ENCODE measurements at places on chromosomes 4 and X.
A peak's percentile ranks its signal among the peaks of the same experiment; 100 is the strongest.

DNA sequence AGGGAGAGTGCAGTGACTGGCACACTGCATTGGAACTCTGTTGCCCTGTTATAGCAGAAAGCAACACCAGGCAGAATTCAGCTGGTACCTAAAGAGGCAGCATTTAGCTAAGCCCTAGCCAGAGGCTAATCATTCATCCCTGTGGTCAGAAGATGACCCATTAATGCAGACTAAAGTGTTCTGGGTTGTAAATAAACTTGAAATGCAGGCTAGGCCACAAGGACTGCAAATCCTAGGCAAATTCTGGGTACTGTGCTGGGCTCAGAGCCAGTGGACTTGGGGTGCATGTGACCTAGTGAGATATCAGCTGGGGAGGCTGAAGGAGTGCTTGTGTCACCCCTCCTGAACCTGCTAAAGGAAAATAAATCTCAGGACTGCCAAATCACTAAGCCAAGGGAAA lies 91.2 kb downstream of the LPAR4 start:
- no peak for DNase-seq

DNA sequence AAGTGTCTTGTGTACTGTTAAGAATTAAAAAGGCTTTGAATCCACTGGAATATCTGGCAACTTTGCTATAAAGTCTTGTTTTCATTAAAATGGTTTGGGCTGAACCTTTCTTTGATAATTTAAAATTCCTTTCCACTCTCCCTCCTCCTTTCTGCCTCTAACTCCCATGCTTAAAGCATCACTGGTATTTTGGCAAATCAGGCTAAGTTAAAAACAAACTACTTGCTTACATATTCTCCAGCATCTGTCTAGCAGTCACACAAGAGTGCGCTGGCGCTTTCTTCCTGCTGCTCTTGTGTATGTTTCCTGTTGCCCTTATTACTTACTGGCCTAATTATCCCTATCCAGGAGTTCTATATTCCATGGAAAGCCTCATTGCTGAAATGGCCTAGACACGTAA lies 136.6 kb downstream of the VEGFC start:
- DNase-seq = no peak

DNA sequence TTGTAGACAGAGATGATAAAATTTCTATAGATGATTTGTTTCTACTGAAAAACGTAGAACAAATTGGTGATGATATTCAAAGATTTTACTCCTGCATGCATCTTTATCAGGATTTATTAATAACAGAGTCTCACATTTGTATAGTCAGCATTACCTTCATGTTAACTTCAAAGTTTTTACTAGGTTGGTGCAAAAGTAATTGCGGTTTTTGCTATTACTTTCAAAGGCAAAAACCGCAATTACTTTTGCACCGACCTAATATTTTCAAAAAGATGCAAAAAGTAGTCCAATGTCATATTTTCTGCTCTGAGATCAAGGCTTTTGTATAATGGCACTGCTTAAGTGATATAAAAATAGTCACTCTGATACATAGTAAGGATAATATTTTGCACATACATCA lies 536.4 kb upstream of the ADGRL3 start:
- no peak for DNase-seq

DNA sequence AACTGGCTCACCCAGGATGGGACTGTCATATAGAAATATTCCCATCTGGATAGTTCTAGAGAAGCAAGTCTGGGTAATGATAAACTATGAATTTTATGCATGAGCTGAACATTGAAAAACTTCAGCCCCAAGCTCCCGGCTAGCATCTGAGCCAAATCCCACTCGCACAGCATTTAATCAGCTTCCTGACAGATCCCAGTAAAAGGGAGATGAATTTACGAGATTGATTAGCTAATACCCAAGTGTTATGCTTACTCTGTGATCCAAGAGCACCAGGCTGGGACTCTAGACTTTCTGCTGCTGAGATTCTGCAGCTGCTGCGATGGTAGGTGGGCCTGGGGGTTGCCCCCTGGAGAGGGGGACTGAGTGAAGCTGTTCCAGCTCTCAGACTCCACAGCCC lies 28.0 kb downstream of the FRMPD3 start:
- no peak for DNase-seq

- peak; percentile 40 for DNase-seq
Measured at GRCh38 chr4:148376151-148376550, 66.1 kb downstream of the NR3C2 start.

GRCh38 chrX:50108264-50108663 lies 92.5 kb downstream of the AKAP4 start:
- DNase-seq = no peak

GRCh38 chr4:88411491-88412096 lies 32.9 kb downstream of the HERC6 start:
- no peak for DNase-seq

DNA sequence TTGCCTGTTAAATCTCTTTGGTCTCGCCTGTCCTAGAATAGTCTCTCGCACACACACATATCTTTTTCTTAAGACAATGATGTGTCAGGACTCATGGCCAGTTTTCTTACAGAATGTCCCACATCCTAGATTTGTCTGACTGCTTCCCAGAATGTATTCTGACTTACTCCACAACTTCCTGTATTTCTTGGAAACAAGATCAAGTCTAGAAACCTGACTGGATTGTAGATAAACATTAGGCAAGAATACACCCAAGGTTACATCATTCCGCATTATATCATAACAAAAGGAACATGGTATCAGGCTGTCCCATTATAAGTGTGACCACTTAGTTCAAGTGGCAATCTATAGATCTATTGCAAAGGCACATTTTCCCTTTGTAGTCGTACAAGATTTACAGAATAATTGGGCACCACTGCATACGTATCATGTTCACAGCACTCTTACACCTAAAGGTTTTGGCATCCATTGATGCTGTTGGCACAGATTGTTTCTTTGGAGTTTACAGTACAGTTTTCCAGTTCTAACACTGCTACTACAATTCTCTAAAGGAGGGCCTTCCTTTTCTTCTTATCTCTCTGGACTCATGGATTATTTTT lies 56.4 kb downstream of the FBXW7 start:
- no peak for DNase-seq

DNA sequence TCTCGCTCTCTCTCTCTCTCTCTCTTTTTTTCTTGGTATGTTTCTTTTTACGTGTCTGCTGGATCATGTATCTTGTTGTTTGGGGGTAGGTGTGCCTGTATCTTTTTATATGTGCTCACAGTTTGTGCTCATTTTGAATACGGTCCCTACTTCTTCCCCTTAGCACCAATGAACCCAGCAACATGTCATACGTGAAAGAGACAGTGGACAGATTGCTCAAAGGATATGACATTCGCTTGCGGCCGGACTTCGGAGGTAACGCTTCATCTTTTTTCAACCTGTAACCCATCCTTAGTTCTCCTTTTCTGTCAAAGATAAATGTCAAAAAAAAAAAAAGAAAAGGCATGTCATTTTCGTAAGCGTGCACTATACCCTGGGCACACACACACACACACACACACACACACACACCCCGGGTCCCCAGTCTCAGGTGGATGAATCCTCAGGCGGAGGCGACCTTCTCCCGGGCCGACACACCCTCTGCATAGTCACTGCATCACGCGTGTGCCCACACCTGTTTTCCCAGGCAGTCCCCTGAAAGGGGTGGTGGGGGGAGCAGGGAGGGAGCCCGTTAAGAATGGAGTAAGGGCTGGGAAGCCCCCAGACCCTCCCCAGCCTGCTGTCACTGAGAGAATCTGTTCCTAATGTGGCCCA lies 511 bp downstream of the GABRB1 start:
- DNase-seq = no peak

DNA sequence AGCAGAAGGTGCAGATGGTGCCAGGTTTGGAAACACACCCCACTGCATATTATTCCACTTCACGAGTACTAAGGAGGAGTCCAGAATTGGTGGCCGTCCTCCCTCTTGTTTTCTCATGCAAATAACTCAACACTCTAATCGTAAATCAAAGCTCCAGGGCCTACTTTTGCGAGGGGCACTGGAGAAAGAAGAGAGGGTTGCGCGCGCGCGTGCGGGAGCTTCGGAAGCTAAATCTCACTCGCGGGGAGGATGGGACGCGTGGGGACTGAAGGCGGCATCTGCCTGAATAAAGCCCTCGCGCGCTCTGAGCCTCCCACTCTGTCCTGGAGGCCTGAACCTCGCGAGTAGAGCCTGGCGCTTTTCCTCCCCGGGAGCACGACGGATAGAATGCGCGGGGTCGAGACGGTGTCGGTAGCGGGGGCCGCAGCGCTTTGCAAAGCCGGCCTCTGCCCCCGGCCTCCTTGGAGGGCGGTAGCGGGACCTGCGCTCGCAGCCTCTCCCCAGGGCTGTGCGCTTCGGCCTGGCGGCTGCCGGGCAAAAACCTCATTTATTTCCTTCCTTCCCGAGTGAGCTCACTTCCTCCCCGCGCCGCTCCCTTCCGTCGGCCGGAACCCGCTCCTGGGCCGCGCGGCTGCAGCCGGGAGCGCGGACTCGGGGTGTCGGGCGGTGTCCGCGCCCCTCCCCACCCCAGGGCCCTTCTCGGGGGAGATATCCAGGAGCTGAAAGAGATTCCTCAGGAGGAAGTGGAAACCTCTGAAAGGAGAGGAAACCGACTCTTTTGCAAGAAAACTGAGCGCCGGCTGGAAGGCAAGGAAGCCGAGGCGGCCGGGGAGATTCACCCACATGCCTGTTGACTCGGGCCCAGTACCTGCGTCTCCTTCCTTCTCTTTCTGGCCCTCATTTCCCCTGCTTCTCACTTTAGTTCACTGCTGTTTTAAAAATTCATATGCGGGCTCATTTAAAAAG lies 20.7 kb downstream of the HAND2 start:
- DNase-seq = no peak

DNA sequence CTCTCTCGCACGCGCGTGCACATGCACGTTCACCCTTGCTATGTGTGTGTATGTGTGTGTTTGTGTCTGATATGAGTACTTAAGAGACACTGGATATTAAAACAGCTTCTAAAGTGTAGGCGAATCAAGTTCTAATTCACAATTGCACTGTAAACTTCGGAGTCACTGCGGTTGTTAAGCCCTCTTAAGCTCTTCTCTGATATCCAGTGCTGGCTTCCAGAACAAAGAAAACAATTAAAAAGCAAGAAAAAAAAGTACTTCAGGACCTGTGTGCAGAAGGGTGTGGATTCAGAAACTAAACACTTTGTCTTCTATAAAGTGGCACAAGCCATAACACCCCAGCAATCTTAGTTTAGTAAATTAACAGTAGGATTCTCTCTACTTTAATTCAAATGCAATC lies 300.2 kb downstream of the PCDH7 start:
- DNase-seq = no peak

DNA sequence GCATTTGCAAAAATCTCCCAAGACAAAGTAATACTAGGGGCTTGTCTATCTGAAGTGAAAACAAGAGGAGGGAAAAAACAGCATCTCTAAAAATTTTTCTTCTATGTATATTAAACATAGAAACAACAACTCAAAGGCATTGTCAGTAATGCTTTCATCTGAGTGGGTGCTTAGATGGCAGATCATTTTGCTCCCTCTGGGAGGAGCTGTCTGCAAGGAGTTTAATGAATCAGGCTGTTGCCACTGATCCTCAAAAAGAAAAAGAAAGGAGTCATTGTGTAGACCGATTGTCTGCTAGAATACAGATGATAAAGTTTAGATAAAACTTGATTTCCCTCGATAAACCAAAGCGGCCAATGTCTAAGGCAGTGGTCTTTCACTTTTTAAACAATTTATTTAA lies 49.7 kb upstream of the KLHL8 start:
- DNase-seq = peak; percentile 55

- no peak for DNase-seq
Measured at GRCh38 chr4:113960684-113961321, 18.6 kb downstream of the ARSJ start.

DNA sequence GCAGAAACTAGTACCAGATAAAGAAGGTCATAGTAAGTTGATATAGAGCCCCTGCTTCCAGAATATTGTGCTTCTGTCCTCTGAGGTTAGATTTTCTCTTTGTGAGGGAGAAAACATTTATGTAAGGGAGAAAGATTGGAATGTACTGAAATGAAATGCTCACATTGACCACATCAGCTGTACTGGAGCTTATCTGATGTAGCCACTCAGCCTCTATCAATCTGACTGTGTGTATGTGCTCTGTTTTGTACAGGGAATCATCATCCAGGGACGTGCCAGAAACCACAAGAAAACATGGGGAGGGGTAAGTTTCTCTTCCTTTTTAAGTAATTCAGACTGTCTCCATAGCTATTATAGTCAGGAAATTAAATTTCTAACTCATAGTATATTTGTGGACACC lies 56.8 kb downstream of the PRRG1 start:
- peak; percentile 36 for DNase-seq
